ENCODE measurements at places on chromosomes 2 and 18.

GRCh38 chr2:205556357-205556756 is 125.9 kb upstream of the NRP2 start:
- no peak for DNase-seq

DNA sequence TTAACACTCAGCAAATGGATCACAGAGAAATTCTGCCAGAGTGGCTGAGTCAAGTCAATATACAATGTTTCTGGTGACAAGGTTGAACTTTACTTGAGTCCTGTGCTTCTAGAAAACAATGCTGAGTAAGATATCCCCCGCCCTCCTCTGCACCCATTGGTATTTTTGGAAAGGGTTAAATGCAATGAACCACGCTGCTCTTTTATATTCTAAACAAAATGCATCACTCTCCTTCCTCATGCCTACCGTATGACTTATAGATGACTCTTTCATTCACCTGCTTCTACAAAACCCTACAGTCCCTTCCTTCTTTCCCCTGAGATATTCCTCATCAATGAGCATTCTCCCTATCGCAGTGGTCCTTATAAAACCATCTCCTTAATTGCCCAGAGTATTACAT is 168.8 kb downstream of the TXNL1 start:
- DNase-seq: no peak

GRCh38 chr2:85134255-85134895 is 1.2 kb downstream of the TCF7L1 start:
- DNase-seq: no peak

- no peak for DNase-seq
Measured at GRCh38 chr18:816088-816653, 4.1 kb upstream of the YES1 start.

GRCh38 chr2:62186156-62186905 is 9.6 kb upstream of the B3GNT2 start:
- no peak for DNase-seq

DNA sequence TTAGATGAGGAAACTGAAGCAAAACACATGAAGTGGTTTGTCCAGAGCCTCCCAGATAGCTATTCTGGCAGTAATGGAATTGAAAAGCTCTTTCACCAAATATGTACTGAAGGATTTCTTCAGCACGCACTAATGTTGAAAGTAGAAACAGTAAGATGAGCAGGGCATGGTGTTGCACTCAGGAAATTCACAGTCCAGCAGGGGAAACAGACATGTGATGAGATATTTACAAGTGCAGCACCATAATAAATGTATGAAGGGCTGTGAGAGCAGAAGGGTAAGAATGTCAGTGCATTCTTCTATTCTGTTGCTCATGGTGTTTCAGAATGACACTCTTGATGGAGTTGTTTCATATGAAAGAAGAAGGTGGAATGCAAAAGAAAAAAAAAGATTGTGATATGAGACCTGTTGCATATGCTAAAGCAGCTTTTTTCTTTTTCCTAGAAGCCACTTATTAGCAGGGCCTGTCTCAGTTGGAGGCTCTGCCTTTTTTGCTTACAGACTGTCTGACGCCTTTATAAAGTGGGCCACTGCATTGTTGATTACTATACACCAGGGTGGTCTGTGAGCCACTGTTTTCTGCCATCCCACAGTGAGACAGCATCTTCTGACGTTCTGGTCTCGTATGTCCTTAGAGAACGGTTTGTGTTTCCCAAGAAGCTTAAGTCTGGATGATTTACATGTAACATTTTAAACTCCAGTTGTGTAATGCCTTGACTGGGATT is 516.9 kb downstream of the ARHGAP15 start:
- no peak for DNase-seq

GRCh38 chr2:129482626-129483025 is 496.8 kb upstream of the RAB6C start:
- no peak for DNase-seq

- DNase-seq: no peak
Measured at GRCh38 chr2:102000813-102001766, 9.3 kb downstream of the IL1R2 start.

- DNase-seq: no peak
Measured at GRCh38 chr2:216732334-216732733, 37.0 kb upstream of the IGFBP5 start.

DNA sequence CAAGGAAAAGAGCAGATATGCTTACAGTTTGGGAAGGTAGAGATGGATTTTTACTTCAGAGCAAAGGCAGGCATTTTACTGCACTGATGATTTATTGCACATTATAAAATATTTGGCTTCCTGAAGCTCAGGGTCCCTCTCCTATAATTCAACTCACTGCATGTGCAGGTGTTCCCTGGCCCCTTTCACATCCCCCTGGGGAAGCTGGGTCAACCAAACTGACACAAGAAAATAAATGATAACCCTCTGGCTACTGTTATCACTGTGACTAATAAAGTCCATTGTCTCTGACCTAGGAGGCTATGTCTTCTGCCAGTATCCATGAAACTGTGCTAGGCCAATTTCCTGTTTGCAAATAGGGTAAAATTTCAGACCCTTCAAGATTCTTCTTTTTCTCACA is 163.1 kb downstream of the ARL6IP6 start:
- DNase-seq: no peak

- DNase-seq: no peak
Measured at GRCh38 chr2:8527676-8528075, 154.2 kb upstream of the ID2 start.

GRCh38 chr18:30982285-30982992 is 60.1 kb downstream of the DSC3 start:
- no peak for DNase-seq

DNA sequence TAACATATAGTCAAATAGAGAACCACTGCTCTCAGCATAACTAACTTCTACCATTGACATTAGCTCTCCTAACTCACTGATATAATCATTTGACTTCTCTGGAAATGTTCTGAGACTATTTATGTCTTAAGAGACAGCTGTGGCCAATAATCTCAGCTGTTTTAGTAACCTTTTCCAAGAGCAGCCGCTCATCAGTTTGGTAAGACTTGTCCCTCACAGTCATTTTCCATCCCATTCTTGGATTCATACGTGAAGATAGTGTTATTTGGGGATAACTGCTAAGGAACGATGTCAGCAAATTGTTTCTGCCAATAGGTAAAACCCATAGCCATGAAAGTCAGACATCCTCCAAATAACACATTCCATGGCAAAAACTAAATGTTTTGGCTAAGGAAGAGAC is 127.8 kb downstream of the LNPK start:
- no peak for DNase-seq

DNA sequence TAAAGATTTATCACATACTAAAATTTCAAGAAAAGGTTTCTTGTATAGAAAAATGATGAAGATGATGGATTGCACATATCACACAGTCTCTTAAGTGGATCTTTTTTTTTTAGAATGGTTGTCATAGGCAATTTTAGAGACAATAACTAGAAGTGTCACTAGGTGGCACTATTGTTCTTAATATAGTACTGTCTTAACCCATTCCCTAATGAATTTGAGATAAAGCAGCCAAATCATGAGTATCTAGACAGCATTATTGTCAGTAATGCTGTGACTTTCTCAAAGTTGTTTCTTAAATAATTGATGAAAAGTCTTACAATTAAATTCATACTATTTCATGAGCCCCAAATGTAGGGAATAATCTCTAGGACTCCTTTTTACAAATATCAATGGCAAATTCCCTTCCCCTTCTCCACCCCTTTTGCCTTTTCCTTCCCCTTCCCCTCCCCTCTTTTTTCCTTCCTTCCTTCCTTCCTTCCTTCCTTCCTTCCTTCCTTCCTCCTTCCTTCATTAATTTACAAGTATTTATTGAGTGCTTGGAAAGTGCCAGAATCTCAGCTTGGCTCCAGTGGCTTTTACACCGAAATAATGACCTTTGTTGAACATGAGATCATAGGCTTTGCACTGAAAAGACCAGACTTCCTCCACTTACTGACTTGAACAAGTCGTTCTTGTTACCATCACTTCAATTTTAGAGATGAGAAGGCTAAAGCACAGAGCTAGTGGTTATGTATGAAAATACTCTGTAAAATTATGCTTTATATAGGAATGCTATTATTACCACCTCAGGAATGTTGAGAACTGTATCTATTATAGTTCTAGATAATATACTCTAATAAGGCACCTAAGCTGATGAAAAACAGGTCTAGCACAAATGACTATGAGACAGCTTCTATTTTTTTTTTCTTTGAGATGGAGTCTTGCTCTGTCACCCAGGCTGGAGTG is 19.8 kb downstream of the MYL12B start:
- DNase-seq: no peak

GRCh38 chr18:58955738-58956137 is 91.1 kb downstream of the ZNF532 start:
- no peak for DNase-seq
